ELR (cell line): ENCODE measurements at places on chromosomes 13 and 19.

- DNase-seq, result no peak
Observed at GRCh38 chr13:63497601-63498000, 2082.0 kb upstream of the PCDH20 start.

DNA sequence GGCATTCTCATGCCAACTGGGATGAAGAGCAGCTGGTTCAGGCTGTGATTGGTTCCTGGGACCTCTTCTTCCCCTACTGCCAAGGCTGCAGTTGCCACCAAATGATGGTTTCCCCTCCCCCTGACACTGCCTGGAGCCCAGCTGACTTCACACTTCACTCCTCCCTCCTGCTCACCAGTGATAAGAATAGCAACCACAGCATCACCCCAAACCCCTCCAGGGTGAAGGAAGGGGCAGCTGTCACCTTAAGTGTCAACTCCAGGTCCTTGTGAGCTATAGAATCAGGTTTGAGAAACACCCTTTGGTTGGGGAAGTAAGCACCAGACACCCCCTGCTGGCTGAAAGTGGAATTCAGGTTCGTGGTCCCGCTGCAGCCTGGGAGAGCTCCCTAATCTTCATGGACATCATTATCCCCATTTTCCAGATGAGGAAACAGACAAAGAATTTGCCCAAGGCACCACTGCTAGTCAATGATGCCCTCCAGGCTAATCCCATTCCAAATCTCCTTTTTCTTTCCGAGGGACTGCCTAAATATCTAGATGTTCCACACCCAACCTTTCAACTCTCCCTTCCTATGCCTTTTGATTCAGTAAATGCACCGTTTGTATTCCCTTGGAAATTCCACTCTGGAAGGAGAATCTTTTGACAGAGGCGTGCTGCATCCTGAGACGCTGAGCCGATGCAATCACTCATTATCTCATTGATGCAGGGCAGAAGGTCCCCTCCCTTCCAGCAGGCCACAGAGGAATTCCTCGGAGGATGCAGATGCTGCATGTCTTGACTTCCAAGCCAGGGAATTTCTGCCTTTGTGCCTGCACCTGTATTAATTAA is 50.6 kb upstream of the UQCRFS1 start:
- peak; percentile 47 for DNase-seq

DNA sequence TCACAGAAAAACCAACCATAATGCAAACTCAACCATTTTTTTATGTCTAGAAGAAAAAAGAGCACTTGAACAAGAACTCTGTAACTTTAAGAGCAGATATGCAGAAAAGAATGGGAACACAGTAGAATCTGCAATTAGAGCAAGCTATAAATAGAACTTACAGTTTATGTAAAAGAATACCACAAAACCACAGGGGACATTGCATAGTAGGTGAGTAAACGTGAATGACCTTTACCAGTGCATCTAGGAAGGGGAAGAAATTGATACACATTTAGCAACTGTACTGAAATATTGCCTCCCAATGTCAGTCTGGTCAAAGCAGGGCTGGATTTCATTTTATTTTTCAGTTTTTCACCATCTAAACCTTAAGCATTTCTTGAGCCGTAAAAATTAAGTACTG is 242.2 kb upstream of the EDNRB start:
- peak; percentile 88 for DNase-seq

DNA sequence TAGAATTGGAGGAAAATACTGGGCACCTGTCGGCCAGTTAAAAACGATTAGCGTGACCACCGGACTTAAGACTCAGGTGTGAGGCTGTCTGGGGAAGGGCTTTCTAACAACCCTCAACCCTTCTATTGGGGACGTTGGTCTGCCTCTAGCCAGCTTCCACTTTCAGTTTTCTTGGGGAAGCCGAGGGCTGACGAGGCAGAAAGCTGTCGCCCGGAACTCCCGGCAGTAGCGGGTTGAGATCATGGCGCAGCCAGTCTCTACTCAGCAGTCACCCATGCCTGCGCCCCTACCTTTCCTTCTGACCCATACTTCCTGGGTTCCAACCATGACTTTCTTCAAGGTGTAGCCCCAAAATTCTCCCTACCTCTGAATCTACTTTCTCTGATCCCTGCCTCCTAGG is 1424.1 kb downstream of the SLITRK1 start:
- DNase-seq, result no peak

DNA sequence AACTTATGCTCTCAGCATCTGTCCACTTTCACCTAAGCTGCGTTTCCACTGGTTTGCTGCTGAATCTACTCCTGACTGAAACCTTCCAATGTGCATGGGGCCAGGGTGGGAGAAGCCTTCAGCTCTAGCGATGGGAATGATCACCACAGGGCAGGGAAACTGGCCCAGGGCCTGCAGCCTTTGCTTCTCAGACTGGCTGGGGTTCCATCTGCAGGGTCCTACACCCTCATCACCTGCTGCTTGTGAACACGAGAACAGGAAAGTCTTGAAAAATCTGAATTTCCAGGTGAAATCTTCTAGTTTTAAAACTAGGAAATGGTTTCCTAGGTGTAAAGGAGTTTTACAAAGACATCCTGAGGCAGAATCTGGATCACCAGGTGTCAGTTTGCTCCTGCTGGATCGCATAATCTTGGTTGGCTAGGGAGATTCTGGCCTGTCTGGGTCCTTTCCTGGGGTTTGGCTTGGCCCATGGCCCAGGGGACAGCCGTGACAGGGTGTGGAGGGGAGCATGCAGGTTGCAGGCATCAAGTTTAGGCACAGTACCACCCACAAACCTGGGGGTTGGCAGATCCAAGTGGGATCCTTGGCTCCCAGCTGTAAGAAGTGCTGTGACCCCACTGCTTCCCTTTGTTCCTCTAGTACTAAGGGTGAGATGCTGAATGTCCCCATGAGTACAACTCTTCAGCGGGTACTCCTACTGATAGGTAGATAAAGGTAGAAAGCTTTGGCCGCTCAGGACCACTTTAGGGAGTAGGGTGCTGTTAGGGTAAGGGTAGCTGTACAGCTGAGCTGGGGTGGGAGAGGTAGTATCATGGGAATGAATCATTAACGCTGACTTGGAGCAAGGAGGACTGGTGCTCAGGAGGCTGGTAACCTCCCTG is 1.8 kb upstream of the UBE2M start:
- no peak for DNase-seq

DNA sequence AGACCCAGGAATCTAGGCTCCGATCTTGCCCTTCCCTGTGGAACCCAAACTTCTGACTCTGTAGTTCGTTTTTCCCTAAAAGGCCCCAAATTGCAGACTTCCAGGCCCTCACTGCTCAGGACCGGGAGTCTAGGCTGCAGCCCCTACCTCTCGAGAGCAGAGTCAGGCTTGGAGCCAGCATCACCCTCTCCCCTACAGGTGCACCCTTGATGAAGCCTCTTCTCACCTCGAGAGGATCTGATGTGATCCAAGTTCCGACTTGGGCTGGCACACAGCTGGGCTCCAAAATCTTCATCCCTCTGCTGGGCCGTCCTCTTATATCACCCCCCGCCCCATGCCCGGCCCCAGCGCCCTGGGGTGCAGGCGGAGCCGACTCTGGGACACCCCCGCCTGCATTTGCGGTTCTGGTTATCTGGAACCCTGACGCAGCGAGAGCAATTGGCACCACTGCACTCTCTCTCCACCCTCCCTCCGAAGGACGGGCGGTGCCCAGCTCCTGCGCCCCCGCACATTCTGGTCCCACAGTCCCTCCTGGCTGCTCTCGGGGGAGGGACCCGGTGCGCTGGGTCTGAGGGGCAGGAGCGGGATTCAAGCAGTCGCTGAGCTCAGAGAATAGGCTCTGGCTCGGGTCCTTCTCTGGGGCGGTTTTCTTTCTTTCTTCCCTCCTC is at the start of gene KLK7:
Gene KLK7 (minus strand): TSS at position 293 of the 668 bp plus-strand sequence. CDS start 1,518 bp downstream, outside the sequence.
- DNase-seq, result no peak

DNA sequence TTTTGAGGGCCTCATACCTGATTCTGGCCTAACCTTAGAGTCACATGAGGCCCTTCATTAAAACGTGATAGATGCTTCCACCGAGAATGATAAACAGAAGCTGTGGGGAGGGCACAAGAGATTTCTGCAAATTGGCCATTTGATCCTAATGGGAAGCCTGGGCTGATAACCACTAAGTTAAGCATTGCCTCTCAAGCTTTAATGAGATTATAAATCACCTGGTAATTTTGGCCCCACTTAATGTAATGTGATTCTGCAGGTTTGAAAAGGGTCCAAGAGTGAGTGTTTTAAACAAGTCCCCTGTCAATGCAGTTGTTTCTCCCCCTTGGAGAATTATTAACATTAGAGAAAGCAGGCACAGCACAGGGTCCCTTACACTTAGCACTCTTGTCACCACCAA is 42.0 kb downstream of the ZNF486 start:
- no peak for DNase-seq

GRCh38 chr19:34990578-34991192 is 9.4 kb upstream of the GRAMD1A start:
- no peak for DNase-seq

GRCh38 chr19:13057744-13058143 is 44.9 kb downstream of the LYL1 start:
- no peak for DNase-seq

DNA sequence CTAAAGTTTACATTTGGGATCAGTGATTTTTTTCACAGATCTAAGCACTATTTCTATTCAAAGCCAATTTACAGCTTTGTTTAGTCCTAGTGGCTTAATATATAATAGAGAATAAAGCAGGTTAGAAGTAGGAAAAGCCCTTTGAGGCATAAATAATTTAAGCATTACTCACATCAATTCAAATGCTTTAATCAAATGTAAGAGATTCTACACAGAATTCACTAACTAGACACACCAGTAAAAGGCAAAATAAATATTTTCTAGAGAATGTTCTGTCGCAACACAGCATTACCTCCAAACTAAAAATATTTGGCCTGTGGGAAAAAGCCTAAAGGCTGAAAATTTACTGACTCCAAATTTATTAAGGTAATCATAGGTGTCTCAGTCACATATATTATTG is 31.3 kb downstream of the KCTD12 start:
- peak; percentile 75 for DNase-seq

GRCh38 chr13:108681986-108682575 is 52.7 kb downstream of the MYO16 start:
- no peak for DNase-seq

GRCh38 chr19:12646551-12646950 is 20.0 kb downstream of the MAN2B1 start:
- DNase-seq, result no peak

GRCh38 chr13:71517004-71517403 is 350.0 kb downstream of the DACH1 start:
- peak; percentile 57 for DNase-seq

- peak; percentile 52 for DNase-seq
Observed at GRCh38 chr13:88840085-88840484, 1168.9 kb downstream of the SLITRK5 start.

DNA sequence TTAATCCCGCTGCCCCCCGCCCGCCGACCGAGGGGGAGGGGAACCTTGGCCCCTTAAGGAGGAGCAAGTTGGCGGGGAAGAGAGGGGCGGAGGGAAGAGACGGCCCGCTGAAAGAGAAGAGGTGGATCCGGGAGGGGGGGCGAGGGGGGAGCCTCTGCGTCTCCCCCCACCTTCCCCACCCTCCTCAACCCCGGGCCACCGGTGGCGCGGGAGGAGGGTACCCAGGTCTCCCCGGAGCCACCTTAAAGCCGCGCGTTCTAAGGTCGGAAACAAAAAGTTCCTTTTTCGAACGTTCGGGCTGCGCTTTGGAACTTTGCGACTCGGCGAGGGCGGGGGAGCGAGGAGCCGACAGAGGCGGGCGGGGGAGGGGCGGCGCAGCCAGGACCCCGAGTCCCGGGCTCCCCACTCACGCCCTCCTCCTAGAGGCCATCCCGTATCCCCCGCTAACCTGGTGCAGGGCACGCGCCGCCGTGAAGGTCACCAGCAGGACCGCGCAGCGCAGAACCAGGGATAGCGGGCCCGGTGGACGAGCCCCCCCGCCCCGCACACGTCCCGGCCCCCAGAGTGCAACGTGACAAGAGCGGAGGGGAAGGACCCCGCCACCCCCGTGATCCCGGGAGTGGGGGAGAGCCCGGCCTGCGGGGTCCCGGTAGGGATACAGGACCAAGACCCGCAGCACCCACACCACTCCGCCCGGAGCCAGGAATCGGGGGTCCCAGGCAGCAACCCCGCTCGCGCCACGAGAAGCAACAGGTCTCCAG is 659 bp downstream of the ERF start:
- peak; percentile 69 for DNase-seq

GRCh38 chr13:106318941-106319411 is 216.5 kb downstream of the EFNB2 start:
- DNase-seq, result peak; percentile 94

DNA sequence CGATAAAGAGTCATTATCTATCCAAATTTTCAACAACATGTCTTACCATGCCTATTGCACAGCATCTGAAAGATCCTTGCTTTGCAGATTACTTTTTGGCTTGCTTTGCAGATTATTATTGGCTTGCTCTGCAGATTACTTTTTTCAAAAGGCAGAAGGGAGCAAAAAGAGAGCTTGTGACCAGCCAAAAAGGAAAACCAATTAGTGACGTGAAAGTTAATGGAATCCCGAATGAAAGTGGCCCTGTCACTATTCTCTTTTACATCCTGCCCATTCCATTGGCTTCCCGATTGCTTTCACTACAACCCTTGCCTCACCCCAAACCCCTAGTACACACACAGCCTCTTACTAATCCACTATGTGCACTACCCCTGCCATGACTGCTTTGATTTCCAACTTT is 81.3 kb downstream of the LHFPL6 start:
- DNase-seq, result no peak

DNA sequence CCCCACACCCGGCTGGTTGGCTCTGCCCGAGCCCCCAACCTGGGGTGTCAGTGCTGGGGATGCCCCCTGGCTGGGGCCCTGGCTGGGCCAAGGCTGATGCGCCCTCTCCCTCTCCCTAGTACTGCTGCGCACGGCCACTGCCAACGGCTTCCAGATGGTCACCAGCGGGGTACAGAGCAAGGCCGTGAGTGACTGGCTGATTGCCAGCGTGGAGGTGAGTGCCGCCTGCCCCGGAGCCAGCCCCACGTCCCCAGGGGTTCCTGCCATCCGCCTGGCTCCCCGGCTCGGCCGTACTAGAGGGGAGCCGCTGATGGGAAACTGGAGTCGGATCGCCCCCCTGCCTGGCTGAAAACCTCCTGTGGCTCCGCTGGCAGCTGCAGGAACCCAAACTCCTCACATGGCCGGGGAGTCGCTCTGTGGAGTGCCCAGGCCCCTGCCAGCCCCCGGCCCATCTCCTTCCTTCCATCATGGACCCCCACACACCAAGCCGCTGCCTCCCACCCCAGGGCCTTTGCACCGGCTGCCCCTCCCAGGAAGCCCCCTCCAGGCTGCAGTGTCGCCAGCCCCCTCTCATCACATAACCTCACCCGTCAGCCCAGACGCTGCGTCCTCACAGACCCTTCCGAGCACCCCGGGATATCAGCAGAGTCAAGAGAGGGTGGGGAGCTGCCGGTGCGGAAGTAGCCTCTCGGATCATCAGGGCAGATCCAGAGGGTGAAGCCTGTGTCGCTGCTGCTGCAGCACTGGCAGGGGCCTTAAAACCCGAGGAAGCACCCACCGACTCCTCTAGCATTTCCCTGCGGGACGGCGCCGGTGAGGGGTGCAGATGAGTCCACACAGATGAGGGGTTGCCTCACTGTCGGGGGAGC is 10.6 kb downstream of the NCLN start:
- no peak for DNase-seq

- DNase-seq, result no peak
Observed at GRCh38 chr13:105598529-105598928, 936.9 kb downstream of the EFNB2 start.

- peak; percentile 76 for DNase-seq
Observed at GRCh38 chr19:13149628-13150186, 468 bp downstream of the STX10 start.

- DNase-seq, result peak; percentile 17
Observed at GRCh38 chr13:72530471-72530870, 197.0 kb downstream of the MZT1 start.
